NCI-H510A treated with DMSO at 0.1 percent for 48 hours (cell line): ENCODE measurements at places on chromosomes 6 and 20.

GRCh38 chr20:41572010-41572572 lies 46.1 kb downstream of the CHD6 start:
- DNase-seq = no peak

DNA sequence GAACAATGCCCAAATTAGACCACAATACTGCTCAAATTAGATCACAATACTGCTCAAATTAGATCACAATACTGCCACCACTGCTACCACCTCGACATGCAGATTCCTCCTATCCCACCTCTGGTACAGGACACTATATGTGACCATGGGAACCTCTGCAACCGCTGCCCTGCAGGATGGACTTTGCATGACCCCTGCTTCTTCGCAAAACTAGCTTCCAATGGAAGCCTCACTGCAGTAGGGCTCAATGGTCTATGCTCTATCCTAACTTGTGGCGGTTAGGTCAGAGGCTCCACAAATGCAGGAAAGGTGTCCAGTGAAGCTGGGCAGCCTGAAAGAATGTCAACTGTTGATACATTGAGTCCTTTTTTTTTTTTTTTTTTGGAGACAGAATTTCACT lies 7.8 kb upstream of the TXNDC5 start:
- DNase-seq = no peak

DNA sequence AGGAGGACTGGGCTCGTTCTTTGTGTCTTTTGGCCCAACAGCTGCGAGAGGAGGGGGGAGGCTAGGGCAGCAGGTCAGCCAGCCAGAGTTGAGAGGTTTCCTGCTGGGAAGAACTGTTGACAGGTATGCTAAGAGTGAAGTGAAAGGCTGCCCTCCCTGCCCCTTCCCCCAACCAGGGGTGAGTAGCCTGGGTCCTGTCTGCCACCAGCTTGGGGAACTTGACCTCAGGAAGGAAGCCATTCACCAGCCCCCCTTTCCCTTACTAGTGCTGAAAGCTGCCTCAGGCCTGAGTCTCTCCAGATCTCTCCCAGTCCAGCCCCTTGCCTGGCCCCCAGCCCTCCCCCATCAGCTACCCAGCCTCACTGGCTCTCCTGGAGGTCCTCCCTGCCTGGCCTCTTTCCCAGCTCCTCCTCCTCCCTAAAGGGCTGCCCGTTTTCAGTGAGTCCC lies 20.7 kb upstream of the ZNF76 start:
- peak; percentile 89 for DNase-seq

DNA sequence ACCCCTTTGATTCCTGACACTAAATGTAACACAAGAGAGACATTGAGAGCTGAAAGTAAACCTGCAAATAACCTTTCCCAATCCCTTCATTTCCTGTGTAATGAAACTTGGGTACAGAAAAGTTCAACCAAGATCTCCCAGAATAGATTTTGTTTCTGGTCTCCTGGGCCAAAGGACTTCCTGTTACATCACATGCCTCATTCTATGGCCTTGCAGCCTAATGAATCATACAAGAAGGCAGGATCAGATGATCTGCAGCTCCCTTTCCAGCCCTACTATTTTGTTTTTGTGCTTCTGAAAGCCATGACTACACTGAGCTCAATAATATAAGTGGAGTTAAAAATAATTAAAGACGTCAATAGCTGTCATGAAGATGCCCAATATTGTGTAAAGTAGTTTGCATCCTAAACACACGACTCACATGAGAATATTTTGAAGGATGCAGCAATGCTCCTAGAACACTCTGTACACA lies 73.4 kb upstream of the NOX3 start:
- DNase-seq = no peak

GRCh38 chr6:1524040-1524480 lies 85.7 kb upstream of the FOXC1 start:
- DNase-seq = no peak

DNA sequence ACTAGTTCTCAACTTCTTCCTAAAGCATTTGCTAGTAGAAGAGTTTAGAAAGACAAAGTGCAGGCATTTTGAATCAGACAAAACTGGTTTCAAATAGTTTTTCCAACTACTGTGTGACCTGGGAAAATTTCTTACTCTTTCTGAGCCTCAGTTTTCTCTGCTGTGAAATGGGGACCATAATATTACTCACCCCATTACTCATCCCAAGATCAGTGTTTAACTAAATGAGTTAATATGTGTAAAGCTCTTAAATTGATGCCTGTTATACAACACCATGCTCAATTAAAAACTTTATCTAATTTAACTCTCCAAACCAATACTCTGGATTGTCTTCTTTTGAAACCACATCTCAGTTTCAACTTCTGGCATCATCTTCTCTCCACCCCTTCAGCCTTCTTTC lies 87.4 kb downstream of the DNAH8 start:
- no peak for DNase-seq

- no peak for DNase-seq
These were observed 27.1 kb upstream of the TOP1 start for GRCh38 chr20:41001497-41001896.

GRCh38 chr6:30883685-30884520 lies at the start of gene DDR1:
DDR1 (plus strand) TSS chr6:30884519; CDS start chr6:30888730, 4,211 bp downstream.
- DNase-seq = peak; percentile 62

DNA sequence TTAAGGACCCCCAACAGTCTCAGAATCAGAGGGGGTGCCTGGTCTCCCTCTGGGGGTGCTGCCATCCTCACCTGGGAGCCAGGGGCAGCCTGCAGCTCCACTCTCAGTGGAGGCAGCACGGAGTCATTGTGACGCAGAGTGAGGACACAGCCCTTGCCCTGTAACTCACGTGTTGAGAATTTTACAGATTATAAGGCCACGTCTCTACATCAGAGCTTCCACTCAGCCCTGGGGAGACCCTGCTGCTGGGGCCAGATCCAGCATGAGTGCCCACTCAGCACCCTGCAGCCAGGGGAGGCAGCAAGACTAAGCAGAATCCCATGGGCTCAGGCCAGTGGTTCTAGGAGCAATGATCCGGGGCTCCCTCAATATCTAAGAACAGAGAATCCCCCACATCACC lies 137.4 kb upstream of the AFDN start:
- DNase-seq = no peak

DNA sequence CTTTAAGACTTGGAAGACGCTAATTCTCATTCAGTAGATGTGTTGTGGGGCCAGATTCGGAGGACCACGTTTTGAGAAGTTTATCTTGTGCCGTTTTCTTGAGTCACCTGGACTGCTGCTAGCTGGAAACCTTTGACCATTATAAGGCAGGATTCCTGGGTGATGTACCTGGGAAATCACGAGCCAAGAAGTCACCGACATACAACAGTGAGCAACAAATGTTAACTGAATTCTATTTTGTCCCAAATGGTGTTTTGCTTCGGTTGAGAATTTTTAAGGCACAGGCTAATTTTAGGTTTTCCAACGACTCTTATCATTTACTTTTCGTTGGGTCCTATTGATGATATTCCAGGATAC lies 93.4 kb upstream of the BTN3A2 start:
- DNase-seq = no peak

- DNase-seq = no peak
These were observed 42.2 kb downstream of the PKIB start for GRCh38 chr6:122652431-122652830.

DNA sequence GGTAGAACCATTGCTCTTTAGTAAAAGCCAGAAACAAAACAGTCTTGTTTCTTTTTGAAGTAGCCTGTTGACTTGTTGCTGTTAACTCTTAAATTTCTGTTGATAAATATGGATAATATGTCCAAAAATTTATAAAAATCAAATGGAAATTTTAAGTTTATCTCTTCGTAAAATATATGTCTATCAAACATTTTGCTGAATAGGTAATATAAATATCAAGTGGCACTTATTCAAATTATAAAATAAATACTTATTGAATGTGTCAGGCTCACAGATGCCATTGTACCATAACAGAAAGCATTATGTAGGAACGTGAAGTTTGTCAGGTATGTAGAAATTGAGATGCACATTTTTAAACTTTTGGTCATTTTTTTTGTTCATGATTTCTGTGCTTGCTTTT lies 216.5 kb downstream of the ARID1B start:
- no peak for DNase-seq

- no peak for DNase-seq
These were observed 1.3 kb downstream of the PHACTR2 start for GRCh38 chr6:143679041-143679440.

- no peak for DNase-seq
These were observed 35.9 kb downstream of the MAS1 start for GRCh38 chr6:159926542-159927203.

DNA sequence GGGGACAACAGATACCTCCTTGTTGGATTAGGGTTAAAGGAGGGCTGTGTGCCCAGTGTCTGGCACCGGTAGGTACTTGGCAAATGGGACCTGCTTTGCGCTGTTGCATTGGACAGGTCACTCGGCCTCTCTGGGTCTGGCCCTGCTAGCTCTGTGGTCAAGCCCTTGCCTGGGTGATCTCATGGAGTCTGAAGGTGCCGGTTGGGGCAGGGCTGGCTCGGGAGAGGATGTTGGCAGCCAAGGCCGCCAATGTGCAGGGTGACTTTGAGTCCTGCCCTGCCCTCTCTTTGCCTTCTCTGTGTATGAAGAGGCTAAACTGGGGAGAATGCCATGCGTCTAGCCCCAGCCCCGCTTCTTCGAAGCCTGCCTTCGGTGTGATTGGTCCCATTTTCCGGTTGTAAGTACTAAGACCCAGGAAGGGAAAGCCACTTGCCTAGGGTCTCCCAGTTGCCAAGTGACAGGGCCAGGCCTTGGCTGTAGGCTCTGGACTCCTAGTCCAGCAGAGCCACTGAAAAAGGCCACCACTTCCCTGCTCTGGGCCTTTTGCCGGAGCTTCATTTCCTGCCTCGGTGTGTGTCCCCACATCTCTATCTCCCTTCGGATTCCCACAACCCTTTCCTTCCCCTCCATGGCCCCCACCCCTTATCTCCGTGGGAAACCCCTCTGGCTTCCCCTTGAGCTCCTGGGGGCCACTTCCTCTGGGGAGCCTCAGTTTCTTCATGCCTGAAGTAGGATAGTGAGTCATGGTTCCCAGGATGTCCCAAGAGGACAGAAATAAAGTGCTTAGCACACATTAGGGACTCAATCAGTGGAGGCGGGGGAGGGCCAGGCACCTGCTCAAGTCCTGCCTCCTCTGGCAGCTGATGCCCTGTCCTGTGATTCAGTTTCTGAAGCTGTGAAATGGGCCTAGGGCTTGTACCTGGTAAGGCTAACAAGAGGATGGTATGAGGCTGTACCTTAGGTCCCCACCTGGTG lies 3.9 kb downstream of the SRC start:
- no peak for DNase-seq

GRCh38 chr6:37622646-37623071 lies 75.0 kb downstream of the MDGA1 start:
- DNase-seq = no peak

GRCh38 chr20:36836591-36837269 lies 39.2 kb upstream of the TLDC2 start:
- DNase-seq = peak; percentile 30

GRCh38 chr20:22556565-22557056 lies 27.8 kb downstream of the FOXA2 start:
- no peak for DNase-seq

DNA sequence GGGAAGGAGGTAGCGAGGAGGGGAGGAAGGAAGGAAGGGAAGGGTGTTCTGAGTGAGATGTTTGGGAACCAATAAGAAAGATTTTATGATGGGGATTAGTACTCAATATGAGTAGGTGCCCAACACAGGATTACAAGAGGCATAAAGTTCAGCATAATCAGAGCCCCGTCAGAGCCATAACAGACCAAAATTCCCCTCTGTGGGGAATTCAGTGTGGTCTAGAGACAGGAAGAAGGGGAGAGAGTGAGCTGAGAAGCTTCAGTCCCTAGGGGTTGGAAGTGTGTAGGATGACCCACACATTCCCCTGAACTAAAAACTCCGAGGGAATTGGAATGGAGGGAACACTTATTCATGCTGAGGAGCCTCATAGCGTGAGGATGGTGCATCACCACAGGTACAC lies 160.3 kb upstream of the SASH1 start:
- DNase-seq = no peak

DNA sequence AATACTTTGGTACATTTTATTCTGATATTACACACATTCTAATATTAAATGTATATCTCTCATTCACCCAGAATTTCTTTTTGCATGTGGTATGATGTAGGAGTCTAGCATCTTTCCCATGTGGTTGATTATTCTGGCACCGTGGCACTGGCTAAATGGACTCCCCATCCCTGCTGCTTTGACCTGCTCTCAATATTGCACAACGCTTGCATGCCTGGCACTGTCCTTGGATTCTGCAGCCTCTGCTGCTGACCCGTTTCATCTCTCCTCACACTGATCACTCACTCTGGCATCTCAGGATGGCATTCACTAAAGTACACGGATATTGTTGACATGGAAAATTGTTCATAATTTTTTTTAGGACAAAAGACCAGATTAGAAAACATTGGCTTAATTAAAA lies 11.5 kb upstream of the DACT2 start:
- DNase-seq = no peak

DNA sequence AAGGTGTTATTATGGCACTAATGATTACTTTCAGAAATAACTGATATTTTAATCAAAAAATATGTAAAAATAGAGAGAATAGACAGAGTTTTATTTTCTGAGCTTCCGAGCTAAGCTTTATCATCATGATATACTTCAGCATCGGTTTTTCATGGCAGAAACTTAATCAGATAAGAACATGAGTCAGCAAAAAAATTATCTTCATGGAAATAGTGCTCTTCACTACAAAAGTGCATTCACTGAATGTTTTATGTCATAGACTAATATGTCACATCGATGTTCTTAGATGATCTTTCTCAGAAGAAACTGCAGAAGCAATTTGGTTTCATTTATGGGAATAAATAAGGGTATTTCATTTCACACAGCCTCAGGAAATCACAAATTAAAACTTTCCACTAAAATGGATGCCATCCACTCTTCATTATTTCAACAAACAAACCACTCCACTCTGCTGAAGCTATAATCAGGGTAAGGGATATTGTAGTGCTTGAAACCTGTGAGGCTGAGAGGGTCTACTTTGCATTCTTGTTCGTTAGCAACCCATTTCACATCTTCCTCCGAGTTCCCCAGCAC lies 10.2 kb upstream of the MAP3K7 start:
- no peak for DNase-seq

DNA sequence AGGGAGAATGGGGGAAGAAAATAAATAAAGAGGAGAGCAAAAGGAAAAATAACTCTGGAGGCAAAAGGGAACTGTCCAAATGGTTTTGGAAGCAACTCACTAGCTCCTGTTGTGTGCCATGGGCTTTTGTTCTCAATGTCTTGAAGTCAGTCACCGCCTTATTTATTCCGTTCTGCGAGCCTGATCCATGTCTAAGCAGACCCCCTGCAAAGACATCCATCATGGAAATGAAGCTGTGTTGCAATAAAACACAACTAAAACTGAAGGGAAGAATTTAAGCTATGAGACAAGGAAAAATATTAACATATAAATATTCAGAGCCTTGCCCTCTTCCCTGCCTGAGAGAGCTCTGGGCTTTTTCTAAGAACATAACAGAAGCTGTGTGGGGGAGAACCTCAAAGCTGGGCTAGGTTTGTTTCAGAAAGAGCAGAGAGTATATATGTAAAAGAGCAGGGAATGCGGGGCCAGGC lies 373.2 kb upstream of the CNR1 start:
- no peak for DNase-seq

DNA sequence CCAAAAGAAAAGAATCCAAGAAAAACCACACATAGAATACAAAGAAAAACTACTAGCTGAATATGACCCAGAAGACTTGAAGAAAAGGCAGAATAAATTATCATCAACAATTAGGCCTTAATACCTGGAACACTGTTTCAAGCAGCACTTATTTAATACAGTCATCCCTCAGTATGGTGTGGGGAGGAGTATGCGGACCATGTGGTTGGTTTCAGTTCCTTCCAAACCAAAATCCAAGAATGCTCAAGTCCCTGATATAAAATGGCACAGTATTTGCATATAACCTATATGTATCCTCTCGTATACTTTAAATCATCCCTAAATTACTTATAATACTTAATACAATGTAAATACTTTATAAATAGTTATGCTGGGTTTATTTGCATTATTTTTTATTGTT lies 16.1 kb downstream of the CDK19 start:
- no peak for DNase-seq
